Sigmoid colon (tissue), 7 donors: ENCODE measurements at places on chromosomes 5 and 9. TPM values are rescaled to one million over a fixed set of nuclear protein-coding genes. Genes with fewer than 3 reads are reported as not detected.

The IL13 gene
- total RNA-seq = not detected

DNA sequence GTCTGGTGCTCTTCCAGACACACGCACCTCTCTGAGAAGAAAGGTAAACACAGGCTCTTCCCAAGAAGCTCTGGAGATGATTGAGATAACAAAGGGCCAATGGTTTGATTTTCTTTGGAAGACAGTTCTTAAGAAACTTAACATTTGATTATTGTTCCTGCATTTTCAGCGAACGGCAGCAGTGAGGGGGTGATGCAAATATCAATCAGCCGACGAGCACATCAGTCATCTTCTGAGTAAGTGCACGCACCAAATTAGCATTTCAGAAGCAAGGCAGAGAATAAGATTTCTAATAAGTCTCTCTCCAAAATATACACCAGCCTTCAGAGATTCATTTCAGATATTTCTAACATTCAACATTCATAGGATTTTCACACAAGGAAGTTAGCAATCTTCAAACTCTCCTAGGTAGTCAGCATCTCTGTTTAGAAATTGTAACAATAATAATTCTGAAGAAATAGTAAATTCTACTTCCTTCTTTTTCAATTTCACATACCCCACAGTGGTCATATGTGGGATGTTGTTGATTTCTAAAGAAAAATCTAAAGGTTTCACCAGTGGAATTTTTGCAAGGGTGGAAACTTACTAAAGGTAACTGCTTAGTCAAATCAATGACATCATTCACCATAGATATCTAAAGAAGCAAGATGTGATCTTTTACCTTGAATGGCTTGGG lies 250.3 kb downstream of the SEC61B start:
- no peak for DNase-seq

The KIF12 gene
- not detected for total RNA-seq

The GABRA6 gene
- total RNA-seq = not detected

The CHSY3 gene
- total RNA-seq = 1.4 TPM

DNA sequence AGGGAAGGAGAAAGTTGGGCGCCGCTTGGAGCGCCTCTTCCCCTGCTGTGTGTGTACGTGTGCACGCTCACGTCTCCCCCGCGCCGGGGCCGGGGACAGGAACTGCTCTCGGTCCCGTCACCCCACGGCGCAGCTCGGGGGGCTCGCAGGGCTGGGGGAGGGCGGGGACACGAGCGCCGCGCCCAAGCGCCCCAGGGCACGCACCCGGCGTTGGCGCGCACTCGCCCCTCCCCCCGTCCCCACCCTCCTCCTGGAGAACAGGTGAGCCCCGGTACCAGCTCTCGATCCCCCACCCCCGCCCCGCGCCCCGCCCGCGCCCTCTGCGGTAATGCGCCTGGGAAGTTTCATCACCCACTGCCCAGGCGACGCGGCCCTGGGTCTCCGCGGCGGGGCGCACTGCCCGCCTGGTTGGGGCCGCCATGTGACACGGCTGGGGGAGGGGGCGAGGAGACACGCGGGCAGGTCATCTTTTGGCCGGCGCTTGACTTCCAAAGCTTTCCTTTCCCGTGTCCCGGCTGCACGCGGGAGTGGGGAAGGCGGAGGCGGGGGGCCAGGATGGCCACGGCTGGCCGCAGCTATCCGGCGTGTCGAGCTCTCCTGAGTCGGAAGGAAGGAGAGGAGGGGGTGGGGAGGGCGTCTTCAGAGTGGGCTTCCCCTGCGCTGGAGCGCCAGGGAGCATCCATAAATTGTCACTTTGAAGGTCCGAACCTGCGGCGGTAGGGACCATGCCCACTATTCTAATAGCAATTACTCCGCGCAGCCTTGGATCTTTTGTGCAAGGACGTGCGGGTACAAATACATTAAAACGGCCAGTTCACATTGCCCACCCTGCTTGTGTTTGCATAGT lies 1.5 kb upstream of the STC2 start:
- no peak for DNase-seq

The TMEM174 gene
- not detected for total RNA-seq

The TIFAB gene
- not detected for total RNA-seq

GRCh38 chr5:133582971-133583370 lies 29.4 kb downstream of the FSTL4 start:
- no peak for DNase-seq

DNA sequence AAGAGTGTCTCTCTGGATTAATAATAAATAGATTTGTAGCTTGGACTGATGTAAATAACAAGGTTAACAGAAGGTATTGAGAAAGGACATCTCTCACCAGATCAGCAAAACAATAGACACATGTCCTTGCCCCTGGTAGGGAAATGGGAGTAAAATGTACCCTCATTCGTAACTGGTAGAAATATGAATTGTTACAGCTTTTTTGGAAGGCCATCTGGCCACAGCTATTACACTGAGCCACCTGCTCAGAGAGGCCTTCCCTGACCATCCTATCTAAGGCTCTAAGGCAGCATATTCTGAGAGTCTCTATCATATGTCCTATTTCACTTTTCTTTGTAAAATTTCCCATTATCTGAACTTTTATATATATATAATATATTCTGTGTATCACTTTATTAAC lies 129.1 kb upstream of the MAP1B start:
- no peak for DNase-seq

DNA sequence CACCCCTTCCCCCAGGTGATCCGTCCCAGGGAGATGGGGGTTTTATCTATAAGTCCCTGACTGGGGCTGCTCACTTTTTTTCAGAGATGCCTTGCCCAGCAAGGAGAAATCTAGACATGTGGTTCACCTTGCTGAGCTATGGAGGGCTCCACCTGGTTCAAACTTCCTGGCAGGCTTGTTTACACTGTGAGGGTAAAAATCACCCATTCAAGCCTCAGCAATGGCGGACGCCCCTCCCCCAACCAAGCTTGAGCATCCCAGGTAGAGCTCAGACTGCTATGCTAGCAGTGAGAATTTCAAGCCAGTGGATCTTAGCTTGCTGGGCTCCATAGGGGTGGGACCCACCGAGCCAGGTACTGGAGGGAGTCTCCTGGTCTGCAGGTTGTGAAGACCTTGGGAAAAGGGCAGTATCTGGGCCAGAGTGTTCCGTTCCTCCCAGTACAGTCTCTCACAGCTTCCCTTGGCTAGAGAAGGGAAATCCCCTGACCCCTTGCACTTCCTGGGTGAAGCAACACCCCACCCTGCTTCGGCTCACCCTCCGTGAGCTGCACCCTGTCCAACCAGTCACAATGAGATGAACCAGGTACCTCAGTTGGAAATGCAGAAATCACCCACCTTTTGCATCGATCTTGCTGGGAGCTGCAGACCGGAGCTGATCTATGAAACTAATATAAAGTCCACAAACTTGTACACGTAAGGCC lies 231.7 kb downstream of the CTNND2 start:
- DNase-seq = no peak

DNA sequence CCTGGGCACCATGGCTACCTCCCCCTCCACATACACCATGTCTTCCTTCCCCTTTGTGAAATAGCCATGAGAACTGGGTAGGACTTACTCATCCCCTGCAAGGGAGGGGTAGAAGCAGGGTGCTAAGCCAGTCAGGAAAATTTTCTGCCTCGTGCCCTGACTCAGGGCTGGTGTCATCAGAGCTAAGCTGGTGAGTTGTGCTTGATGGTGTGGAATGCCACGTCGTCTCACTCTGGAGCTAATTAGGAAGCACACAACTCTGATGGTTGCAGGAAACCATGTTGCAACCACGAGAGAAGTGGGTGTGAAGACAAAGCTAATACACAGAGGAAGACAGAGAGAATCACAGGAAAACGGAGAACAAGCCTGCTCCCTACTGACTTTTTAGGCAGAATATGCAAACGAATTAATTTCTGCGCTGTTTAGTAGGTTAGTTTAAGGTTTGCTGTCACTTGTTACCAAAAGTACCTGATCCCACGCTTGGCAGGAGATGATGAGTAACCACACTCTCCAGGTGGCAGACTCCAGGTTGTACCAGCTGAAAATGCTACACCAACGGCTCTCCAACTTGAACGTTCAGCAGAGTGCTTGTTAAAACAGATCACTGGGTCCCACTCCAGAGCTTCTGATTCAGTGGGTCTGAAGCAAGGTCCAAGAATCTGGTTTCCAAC lies 54.5 kb downstream of the STK10 start:
- DNase-seq = peak; percentile 73

The LCN12 gene
- total RNA-seq = not detected

GRCh38 chr9:105912863-105913516 lies 218.6 kb downstream of the TMEM38B start:
- no peak for DNase-seq

GRCh38 chr5:77224672-77225355 lies 14.3 kb downstream of the PDE8B start:
- no peak for DNase-seq

DNA sequence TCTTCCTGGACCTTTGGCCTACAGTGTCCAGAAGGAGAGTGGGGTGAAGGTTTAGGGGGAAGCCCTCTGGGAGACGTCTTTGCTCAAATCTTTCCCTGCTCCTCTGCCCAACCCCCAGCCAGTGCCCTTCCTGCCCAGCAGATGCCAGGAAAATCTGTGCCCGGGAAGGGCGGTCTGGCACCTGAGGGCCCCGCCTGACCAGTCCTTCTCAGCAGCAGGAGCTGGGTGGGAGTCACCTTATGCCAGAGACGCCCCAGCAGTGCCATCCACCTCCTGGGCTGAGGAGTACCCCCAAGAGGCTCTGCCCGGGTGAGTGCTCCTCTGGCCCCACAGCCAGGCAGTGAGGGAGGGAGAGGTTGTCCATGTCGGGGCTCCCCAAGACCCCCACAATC lies 14.9 kb upstream of the CERCAM start:
- DNase-seq = no peak

The PCDHB10 gene
- total RNA-seq = 6.2 TPM

- no peak for DNase-seq
These were observed 10.4 kb downstream of the FCN2 start for GRCh38 chr9:134891053-134891452.

The GFM2 gene
- 21.4 TPM for total RNA-seq

The SLC6A19 gene
- not detected for total RNA-seq

DNA sequence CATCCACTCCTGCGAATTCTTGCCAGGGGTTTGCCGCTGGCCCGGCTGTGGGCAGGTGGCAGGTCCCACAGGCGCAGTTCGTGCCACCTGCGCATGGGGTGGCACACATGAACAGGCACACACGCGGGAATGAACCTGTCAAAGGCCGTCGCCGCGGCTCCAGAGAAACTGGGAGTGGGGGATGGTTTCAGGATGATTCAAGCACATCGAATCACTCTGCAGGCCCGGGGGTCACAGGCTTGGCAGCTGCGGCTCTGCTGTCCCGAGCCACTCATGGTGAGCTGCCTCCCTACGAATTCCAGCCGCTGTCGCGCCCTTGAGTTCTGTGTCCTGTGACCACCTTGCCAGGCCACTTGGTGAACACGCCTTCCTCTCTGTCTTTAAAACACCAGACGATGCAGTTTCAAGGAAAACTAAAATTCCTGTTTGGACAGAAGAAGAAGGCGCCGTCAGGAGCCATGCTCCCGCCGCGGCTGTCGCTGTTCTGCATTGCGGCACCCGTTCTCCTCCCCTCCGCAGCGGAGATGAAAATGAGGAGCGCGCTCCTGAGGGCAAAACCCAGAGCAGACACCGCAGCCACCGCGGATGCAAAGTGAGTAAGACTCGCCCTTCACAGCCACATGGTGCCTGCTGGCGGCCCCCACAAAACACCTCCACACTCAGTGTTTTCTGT lies 15.4 kb upstream of the EXOC3 start:
- DNase-seq = peak; percentile 22

- DNase-seq = no peak
These were observed 202.0 kb downstream of the ADAMTSL1 start for GRCh38 chr9:18675973-18676372.

DNA sequence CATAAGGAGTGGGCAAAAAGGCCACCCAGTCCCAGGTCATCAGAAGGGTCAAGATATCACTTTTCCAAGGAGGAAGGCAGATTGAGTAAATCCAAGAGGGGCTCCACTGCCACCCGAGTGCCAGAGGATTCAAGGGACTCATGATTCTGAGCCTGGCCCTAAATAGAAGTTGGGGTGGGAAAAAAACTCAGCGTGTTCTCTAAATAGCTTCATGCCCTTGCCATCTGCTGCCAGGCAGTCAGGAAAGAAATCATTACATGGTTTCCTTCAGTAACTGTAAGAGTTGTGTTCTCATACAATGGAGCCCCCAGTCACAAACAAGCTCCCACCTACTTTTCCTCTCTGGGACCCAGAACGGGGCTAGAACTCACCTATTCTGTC lies 37.2 kb downstream of the SAR1B start:
- no peak for DNase-seq

- no peak for DNase-seq
These were observed 491.5 kb upstream of the MPDZ start for GRCh38 chr9:13770956-13771355.

GRCh38 chr5:165143741-165144140 lies 1638.3 kb downstream of the MAT2B start:
- no peak for DNase-seq

GRCh38 chr9:20220286-20220685 lies 402.0 kb downstream of the MLLT3 start:
- no peak for DNase-seq

GRCh38 chr9:111029260-111029659 lies 9.0 kb downstream of the LPAR1 start:
- no peak for DNase-seq

GRCh38 chr5:34608859-34609648 lies 47.1 kb upstream of the RAI14 start:
- no peak for DNase-seq

The SPINK13 gene
- not detected for total RNA-seq

The CFAP157 gene
- not detected for total RNA-seq

- DNase-seq = no peak
These were observed 436.5 kb upstream of the SLC30A5 start for GRCh38 chr5:68657055-68657961.

DNA sequence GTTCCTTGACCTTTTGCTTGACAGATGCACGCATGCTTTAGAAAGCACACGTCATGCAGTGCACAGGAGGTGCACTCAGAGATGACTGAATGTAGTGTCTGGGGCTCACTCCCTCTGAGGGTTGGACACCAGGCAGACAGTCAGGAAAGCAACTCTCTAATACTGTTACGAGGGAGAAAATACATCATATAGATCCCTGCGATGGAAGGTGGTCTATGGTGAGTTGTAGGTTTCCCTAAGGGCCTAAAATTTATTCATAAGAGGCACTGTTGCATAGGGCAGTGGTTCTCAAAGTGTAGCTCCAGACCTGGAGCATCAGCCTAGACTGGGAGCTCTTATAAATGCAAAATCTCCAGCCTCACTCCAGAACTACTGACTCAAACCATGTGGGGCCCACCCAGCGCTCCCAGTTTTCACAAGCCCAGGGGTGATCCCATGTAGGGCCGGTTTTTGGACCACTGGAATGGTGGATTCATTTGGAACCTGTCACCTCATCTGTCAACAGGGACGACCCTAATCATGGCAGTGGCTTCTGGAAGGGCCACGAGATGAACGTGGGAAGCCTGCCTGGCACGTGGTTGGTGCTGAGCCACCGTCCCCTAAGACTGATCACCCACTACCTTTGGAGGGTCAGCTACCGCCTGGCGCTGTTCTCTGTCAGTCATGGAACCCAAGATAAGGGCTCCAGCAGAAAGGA lies 16.8 kb upstream of the PHF19 start:
- DNase-seq = no peak

- DNase-seq = no peak
These were observed 209.3 kb downstream of the ZNF608 start for GRCh38 chr5:124537107-124537506.

The IL5 gene
- total RNA-seq = not detected
